Thyroid gland (tissue), 4 donors: ENCODE measurements at places on chromosomes 16 and 17. TPM values are rescaled to one million over a fixed set of nuclear protein-coding genes. Genes with fewer than 3 reads are reported as not detected.
A peak's percentile ranks its signal among the peaks of the same experiment; 100 is the strongest.

DNA sequence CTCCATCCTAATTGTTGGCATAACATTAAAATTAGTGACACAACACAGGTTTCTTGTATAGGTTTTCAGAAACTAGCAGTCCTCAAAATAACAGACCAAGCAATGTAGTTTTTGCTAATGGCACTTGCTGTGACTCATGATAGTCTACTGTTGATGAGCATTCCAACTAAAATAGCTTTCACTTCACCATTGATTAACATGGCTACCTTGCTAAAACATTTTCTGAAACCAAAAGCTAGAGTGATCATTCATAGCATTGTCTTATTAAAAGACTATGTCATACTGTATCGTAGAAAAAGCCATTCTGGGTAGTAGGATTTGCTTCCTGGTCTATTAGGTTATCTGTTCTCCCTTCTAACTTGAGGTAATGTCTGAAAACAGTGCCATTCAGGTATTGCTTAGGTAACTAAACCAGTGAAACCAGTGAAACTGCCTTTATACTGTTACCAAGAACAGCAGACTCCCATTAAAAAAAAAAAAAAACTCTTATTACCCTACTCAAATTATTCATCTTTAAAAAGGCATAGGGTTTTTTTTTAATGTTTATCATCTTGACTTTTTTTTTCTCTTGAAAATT is 2.5 kb upstream of the CLTC start:
- no peak for DNase-seq

- DNase-seq = peak; percentile 72
Measured at GRCh38 chr17:732067-732901, at the start of gene TLCD3A. Gene TLCD3A, plus strand, starts transcription at chr17:732596. Its CDS starts 52 bp downstream, at chr17:732648.

DNA sequence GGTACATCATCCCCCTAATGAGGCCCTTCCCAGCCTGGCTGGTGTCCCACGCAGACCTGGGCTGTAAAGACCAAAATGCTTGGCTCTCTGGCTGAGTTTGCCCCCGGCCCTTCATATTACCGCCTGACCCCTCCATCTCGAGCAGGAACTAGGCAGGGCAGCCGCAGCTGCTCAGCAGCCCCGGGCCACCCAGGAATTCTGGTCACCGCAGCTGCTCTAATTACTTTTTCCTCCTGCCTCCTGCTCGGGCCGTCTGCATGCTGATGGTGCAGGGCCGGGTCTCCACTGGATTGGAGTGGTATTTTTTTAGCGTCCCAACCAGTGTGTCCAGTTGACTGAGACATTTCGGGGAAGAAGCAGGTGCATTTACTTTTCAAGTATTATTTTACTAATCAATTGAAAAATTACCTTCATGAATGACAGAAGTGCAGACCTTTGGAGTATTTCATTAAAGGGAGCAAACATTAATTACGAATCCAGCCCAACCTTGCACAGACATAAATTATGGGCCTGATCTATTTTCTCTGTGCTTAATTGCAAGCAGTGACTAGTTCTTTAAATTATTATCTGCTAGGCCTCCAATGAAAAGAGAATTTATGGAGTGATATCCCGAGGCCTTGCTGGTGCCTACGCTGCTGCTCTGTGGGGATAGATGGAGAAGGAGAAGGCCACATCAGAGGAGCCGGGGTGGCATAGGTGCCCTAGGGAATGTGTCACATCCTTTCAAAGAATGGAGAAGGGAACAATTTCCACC is 176.2 kb downstream of the CYLD start:
- DNase-seq = no peak

DNA sequence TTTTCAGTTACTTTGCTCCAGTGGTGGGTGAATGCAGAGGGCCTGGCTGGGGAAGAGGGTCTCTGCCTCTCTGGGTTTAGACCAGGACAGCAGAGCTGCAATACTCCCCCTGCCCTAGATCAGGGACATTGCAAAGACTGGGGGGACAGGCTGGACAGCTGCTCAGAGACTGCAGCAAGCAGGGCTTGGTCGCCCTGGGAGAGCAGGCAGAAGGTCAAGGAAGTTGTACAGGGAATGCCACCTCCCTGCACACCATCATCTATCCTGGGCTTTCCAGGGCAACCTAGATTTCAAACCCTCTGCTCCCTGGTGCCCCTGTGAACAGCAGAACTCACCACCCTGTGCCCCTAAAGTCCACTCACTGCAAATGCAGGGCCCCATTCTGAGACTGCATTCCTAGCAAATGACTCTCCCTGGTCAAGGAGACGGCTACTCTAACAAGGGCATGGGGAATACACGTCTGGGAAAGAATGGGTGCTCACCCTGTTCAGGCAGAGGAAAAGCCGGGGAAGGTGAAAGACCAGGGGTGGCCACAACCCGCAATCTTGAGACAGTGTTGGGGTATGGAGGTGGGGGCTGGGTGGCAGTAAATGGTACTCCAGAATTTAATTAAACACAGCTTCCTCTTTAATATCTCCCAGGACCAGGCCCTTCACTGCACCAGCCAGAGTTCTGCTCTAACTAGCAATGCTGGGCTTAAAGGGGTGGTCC is 1.0 kb downstream of the KIFC3 start:
- peak; percentile 37 for DNase-seq

Gene ANKS4B
- not detected for total RNA-seq
